ENCODE measurements at places on chromosomes 6 and 20.
A peak's percentile ranks its signal among the peaks of the same experiment; 100 is the strongest.

- peak; percentile 35 for DNase-seq
Measured at GRCh38 chr20:3239026-3239866, at the start of gene SLC4A11. SLC4A11 (minus strand) TSS chr20:3239190; CDS start chr20:3239137, 53 bp downstream.

DNA sequence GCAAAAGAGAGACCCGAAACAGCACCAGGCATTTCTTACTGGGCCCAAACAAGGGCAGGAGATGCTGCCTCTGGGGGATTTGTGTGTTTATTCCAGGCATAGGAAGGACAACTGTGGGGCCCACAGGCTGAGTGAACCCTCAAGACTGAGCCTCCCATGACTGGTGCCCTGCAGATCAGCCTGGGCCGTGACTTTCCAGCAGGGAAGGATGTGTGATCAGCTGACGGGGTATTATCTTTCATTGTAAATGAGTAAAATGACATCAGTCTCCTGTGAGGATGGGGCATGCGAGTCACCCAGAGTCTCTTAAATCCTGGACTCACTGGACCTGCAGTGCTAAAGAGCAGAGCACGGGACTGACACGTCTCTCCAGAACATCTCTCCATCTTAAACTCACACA, 3.9 kb upstream of the TEAD3 start:
- DNase-seq: no peak

DNA sequence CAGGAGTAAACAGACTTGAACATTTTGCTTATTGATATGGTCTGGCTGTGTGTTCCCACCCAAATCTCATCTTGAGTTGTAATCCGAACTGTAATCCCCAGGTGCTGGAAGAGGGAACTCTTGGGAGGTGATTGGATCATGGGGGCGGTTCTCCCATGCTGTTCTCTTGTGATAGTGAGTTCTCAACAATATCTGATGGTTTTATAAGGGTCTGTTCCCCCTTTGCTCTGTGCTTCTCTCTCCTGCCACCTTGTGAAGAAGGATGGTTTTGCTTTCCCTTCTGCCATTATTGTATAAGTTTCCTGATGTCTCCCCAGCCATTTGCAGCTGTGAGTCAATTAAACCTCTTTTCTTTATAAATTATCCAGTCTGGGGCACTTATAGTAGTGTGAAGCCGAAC, 40.0 kb downstream of the MYLIP start:
- DNase-seq: peak; percentile 45

- no peak for DNase-seq
Measured at GRCh38 chr6:124772733-124773319, 189.4 kb upstream of the RNF217 start.

GRCh38 chr6:158109748-158110147, 58.3 kb downstream of the SERAC1 start:
- DNase-seq: no peak

- DNase-seq: no peak
Measured at GRCh38 chr20:21801193-21801592, 95.7 kb downstream of the PAX1 start.

GRCh38 chr6:20055916-20056315, 156.4 kb downstream of the MBOAT1 start:
- no peak for DNase-seq

DNA sequence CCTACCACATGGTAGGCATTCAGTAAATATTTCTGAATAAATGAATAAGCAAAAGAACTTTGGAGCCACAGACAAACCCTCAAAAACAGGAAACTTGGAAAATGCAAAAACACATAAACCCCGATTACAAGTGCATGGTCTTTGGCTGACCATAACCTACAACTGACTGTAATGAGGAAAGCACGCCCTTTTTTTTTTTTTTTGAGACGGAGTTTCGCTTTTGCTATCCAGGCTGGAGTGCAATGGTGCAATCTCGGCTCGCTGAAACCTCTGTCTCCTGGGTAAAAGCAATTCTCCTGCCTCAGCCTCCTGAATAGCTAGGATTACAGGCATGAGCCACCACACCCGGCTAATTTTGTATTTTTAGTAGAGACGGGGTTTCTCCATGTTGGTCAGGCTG, 11.9 kb upstream of the LATS1 start:
- no peak for DNase-seq

- DNase-seq: no peak
Measured at GRCh38 chr6:82437701-82438100, 74.1 kb downstream of the TPBG start.

DNA sequence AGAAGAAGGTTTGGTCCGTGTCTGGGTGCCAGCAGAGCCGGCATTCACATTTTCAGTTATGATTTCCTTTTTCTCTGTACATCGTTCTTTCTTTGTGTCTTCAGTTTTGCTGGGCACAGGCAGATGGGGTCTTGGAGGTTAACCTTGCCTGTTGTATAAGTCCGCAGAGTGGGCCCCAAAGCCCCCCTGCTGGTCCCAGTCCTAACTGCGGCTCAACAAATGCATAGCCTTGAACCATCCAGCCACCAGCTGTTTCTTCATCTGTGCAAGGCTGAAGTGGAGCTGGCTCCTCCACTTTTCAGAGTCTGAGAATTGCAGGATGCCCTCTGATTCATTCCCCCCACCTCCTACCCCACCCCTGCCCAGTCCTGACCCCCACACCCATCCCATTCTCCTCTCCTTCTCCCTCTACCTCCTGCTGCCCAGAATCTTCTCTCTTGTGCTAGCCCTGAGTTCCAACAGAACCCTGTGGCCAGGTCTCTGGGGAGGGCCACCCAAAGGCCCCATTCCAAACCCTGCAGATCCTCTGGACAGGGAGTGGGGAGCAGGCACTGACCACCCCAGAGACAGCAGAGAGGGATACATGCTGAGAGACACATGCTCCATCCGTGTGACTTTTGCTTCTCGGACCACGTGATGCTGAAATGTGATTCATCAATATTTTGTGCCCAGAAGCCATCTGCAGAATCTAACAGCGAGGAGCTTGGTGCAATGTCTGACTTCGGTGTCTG, 386.5 kb upstream of the SULF2 start:
- DNase-seq: no peak

DNA sequence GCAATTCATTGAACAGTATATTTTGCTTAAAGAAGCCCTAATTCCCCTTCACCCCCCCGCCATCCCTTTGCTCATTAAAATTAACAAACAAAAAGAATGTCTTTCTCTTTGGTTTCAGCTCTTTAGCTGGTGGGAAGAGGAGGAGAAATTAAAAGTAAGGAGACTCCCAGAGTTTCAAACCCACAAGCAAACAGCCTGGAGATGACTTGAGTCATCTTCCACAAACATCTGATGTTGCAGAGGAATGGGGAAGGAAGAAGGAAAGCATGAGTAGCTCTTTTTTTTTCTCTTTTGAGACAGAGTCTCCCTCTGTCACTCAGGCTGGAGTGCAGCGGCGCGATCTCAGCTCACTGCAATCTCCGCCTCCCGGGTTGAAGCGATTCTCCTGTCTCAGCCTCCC, 189.6 kb downstream of the ADAT2 start:
- no peak for DNase-seq

DNA sequence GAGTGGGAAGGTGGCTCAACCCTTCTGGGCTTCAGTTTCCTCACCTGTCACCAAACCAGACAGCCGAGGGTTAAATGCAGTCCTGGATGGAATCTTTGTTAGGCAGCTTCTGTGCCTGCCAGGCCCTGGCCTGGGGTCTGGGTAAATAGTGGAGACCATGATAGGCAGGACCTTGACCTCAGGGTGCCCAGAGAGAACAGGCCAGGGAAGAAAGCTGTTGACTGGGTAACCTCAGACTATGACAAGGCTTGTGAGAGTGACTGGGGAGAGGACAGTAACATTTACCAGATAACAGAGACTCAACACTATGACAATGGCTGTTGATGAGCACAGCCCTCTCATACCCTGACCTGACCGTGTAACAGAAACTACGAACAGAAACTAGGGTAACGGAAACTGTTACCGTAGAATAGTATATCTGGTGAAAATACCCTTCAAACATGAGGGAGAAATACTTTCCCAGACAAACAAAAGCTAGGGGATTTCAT, 218.3 kb downstream of the PREX1 start:
- no peak for DNase-seq

- no peak for DNase-seq
Measured at GRCh38 chr6:106747139-106747538, 117.8 kb downstream of the QRSL1 start.

DNA sequence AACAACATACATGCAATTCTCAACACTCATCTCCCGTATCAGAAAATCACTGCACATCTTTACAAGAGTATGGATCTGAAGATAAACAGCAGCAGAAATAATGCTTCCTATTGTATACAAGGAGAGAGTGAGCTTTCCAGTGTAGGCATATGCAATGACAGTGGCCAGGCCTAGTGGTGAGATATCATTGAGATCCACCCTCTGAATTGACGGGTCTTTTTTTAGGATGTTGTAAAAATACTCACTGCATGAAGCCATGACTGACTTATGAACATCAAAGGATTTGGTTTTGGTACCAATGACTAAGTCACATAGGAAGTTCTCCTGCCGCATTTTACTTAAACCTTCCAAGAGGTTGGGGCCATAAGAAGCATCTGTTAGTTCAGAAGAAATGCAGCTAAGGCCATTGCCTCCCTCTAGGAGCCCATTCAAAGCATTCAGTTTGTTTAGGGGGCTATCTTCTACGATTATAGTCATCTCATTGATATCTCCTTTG, 10.8 kb downstream of the KLHL31 start:
- no peak for DNase-seq

- no peak for DNase-seq
Measured at GRCh38 chr6:16671302-16672289, 89.7 kb downstream of the ATXN1 start.

- no peak for DNase-seq
Measured at GRCh38 chr6:100103931-100104330, 109.9 kb upstream of the MCHR2 start.

DNA sequence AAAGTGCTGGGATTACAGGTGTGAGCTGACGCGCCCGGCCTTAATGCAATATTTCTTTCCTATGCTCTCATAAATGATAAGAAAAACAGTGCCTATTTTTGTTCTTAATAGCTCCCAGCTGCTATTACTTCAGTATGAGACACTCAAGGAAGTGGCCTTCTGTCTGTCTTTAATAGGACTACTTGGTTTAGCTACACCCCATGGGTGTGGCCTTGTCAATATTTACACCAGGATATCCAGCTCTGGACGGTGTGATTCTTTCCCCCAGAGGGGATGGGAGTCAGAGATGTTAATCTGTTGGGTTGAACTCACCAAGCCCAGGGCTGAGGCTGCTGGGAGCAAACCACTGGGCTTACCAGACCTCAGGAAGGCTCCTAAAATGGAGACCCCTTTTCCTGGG, 134.2 kb downstream of the CEP57L1 start:
- DNase-seq: no peak

DNA sequence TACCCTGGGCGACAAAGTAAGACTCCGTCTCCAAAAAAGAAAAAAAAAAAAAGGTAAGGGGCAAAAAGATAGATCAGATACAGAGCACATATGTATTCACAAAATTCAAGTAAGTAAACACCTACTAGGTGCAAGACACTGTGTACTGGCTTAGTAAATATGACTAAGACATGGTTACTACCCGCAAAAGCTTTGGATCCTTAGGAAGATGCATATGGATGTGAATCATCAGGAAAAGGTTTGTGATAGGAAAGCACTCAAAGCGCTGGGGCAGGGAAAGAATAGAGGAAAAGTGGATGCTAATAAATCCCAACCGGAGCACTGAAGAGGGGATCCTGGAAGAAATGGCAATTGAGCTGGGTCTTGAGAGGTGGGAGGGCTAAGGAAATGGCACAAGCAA, 118.8 kb upstream of the FAM184A start:
- no peak for DNase-seq

- DNase-seq: no peak
Measured at GRCh38 chr6:1825926-1826325, 216.2 kb downstream of the FOXC1 start.

DNA sequence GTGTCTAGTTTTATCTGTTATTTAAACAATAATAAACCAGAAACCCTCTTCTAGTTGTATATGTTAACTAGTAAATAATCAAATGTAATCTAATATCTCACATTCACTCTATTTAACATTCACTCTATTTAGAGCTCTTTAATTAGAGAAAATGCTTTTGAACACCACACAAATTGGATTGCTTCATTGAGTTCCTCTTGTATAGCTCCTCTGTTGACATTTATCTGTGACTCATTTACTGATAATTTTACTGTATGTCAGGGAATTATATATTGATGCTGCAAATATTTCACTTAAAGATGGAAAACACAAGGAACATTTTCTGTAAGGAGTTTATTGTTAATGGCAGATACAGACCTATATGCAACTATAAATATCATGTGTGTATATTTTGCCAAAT, 594.6 kb downstream of the COL12A1 start:
- DNase-seq: no peak

DNA sequence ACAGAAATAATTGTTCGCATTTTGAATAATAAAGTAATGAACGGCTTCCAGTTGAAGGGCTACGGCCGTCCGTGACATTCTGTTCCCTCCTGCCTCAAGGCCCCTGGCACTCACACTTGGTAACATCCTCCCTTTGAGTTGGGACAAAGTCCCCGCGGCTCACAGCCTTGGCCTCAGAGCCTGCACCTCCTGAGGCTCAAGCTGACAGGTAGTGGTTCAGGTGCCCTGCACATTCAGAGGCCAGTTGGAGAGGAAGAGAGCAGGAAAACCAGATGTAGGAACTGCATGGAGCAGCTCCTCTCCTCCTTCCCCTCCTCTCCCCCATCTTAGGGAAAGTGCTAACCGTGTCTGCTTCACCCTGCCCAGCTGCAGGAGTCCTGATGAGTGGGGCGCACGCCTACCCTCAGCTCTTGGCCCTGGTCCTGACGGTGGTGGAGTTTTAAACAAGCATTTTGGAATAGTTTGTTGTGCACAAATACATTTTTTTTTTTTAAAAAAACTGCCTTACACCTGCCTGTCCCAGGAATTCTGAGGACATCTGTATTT, 393.1 kb downstream of the SMOC2 start:
- DNase-seq: no peak
